Endothelial cell (in vitro differentiated cells): ENCODE measurements at places on chromosomes 4 and X.

DNA sequence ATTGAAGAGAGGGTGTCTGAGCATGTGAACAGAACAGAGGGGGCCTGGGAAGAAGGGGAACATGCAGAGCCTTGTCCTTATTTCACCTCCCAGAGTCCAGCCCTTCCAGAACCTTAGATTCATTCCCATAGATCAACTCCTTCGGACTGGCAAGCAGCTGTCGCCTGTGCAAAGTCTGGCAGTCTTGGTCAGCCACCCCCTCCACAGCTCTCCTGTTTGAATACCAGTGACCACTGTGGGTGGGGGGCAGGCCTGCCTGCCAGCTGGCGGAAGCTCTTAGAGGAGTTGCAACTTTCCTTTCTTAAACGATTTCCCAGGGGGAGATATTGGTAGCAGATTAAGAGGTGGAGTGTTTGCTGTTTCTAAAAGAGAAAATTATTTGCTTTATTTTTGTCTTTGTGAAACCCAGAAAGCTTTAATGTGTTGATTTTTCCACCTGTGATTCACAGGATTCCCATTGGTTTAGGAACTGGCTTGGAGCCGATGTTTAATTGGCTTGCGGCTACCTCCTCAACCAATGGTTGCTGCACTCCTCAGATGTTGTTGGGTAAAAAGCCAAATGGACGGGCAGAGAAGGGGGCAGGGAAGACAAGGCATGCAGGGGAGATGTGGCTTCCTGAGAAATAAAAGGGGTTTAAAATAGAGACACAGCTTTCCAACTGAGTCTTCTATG, 62.2 kb upstream of the PRPS1 start:
- DNase-seq: peak; percentile 8

- DNase-seq: no peak
Measured at GRCh38 chrX:28966331-28966730, 379.1 kb downstream of the IL1RAPL1 start.

- no peak for DNase-seq
Measured at GRCh38 chr4:35491093-35491492, 753.2 kb downstream of the ARAP2 start.

DNA sequence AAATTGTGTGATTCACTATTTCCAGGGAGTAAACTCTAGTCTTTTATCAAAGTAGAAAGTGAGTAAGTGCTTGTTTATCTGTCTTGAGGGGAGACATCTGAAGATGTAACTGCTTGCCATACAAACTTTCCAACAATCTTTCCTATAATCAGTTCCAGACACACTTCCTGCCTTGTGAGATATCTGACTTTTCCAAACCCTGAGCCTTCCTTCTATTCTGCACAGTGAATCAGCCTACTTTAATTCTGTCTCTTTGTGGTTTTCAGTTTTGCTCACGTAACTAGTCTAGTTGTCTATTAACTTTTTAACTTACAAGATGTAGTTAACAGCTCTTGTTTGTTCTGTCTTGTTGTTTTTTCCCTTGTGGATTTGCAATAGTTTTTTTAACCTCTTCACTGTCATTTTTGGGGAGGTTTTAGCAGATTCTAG, 947.8 kb downstream of the C4orf33 start:
- no peak for DNase-seq

- no peak for DNase-seq
Measured at GRCh38 chr4:102390438-102390837, 45.2 kb upstream of the SLC39A8 start.

- no peak for DNase-seq
Measured at GRCh38 chr4:65023081-65023480, 613.8 kb upstream of the TECRL start.

DNA sequence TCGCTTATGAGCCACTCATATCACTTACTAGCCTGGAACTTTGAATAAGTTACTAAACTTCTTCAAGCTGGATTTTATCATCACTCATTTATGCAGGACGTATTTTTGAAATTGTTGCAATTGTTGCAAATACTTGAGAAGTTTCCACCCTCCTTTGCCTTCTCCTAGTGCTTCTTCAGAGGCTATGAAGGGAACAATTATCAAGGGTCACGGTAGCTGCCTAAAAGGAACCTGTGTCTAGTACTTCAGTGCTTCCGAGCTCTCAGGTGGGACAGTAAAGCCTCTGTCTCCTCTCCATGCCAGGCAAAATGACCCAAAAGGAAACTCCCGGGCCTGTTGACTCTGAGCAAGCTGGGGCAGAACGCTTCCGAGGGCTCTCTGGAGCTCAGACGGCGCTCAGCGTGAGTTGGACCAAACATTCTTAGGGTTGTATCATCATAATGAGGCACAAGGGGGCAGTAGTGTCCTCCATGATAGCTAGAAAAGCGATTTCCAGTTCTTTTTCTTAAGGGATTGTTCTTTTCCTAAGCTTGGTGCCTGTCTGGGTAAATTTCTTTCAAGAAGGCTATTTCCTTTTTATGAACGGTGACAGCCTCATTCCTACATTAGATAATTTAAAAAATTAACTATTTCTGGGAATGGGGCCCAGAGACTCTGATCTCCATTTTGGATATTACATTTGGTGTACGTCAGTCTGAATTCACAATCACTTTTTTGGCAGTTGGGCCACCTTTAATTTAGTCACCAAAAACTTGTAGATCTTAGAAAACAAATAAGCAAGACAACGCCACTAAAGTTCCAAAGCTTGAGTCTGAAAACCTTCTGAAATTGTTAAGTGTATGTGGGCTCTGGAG, 73.1 kb downstream of the PACRGL start:
- peak; percentile 69 for DNase-seq

GRCh38 chr4:106996490-106996889, 39.6 kb downstream of the DKK2 start:
- no peak for DNase-seq

DNA sequence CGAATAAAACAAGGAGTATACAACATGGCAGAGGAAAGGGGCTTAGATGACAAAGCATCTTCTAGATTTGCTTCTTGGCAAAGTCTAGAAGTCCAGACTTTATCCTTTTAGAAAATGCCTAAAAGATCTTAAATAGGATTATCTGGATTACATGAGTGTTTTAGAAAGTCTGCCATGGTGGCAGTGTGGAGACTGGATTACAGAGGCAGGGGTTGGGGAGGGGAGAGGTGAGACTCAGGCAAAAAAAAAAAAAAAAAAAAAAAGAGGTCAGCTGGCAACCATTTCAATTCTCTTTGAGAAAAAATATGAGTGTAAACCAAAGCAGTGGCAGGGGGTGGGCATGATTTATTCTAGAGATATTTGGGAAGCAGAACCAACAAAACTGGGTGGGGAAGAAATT, 17.4 kb downstream of the ZNF827 start:
- DNase-seq: no peak

DNA sequence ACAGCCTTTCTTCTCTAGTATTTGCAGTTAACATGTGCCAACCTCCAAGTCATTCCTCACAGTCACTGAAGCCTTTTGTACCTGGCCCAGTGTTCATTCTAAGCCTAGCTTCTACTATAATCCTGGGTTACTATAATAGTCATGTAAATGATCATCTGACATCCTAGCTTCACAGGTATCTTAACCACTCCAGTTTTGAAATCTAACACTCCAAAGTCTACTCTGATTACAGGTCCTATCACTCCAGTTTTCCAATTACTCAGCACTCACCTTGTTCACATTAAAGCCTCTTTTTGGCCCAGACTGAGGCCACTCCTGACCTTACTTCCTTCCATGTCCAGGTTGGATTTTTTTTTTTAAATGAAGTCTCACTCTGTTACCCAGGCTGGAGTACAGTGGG, 87.6 kb upstream of the ZCCHC13 start:
- no peak for DNase-seq

GRCh38 chrX:118652717-118653116, 74.7 kb upstream of the IL13RA1 start:
- no peak for DNase-seq

- no peak for DNase-seq
Measured at GRCh38 chrX:74464722-74465121, 43.4 kb downstream of the SLC16A2 start.

- DNase-seq: no peak
Measured at GRCh38 chr4:159169404-159170302, 66.8 kb downstream of the RAPGEF2 start.

GRCh38 chrX:22365460-22365859, 92.7 kb downstream of the CBLL2 start:
- no peak for DNase-seq

GRCh38 chr4:150769248-150769647, 187.3 kb downstream of the MAB21L2 start:
- DNase-seq: no peak

- peak; percentile 2 for DNase-seq
Measured at GRCh38 chrX:41561045-41561444, 113.9 kb downstream of the NYX start.

DNA sequence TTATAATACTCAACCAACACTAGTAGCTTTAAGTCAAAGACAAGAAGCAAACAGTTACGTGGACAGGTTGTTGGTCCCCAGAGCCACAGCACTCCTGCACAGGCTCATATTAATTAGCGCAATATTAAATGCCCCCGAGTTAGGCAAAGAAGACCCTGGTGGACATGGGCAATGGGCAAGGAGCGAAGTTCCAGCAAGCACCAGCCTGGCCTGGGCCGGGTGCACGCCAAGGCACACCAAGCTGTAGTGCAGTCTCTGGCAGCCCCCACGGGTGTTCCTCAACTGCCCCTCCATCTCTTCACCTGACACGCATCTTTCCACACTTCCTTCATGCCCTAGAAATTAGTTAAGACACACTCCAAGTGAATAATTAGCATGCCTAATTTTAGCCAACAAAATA, 20.1 kb downstream of the FAT1 start:
- no peak for DNase-seq

DNA sequence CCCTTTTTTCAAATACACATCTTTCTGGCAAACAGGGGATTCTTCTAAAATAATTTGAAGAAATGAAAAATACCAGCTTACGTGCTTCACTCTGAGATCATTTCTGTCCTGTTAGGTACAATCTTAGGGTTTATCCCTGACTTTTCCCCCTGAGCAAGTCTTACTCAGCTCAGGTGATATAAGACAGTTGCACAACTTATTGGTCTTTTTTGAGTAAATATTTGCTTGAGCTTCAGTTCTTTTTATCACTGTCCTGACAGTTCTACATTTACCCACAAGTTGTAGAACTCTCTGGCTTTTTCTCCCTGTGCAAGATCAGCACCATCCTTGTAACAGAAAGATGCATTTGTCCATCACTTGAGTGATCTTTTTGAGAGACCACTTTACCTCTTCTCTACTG, 84.9 kb downstream of the MID1IP1 start:
- DNase-seq: no peak

DNA sequence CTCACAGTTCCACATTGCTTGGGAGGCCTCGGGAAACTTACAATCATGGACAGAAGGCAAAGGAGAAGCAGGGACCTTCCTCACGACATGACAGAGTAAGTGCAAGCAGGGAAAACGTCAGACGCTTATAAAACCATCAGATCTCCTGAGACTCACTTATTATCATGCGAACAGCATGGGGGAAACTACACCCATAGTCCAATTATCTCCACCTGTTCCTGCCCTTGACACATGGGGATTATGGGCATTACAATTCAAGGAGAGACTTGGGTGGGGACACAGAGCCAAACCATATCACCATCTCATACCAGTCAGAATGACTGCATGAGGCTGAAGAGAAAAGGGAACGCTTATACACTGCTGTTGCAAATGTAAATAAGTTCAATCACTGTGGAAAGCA, 1066.9 kb upstream of the PCDH7 start:
- DNase-seq: no peak

DNA sequence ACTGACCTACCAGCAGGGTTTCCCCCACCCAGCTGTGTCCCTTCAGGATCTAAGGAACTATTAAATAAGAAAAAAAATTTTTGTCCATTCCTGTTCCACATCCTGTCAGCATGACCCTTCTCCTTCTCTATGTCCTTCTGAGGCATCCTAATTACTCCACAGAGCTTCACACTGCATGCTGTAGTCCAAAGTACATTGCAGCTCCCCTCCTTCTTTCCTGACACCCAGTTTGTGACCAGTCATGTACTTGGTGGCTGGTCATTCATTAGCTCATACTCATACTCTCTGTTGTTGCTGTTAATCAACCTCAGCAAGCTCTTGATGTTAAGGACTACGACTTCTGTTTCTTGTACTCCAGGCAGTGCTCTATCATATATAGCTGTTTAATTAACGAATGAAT, 2.4 kb upstream of the EGF start:
- DNase-seq: no peak

DNA sequence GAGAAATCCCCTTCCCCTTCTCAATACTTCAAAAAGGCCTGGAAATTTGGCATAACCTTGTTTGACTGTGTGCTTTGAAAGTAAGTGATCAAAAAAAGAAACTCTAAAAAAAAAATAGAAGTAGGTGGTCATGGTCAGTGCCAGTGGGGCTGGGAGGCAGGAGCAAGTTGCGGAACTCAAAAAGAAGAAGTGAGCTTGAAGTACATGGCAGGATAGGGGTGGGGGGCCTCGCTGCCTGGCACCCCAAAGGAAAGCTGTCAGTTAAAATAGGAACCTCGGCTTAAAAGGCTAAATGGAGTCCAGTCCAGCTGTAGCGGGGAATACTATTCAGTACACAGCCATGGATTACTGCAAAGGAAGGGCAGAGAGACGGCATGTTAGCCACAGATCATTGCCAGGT, 12.2 kb upstream of the NKRF start:
- no peak for DNase-seq

DNA sequence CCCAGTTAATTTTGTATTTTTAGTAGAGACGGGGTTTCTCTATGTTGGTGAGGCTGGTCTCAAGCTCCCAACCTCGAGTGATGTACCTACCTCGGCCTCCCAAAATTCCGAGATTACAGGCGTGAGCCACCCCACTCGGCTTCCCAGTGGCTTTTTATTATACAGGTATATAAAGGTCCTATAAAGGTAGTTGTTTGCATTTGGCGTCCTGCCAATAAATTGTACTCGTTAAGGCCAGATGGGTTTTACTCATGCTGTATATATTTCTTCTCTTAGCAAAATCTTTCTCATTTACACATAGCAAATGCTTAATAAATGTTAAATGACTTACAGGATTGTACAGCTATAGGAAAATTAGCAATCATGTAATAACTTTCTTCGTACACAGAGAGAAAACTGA, 6.9 kb downstream of the SHROOM3 start:
- DNase-seq: no peak

- DNase-seq: no peak
Measured at GRCh38 chrX:136203438-136203837, 47.8 kb downstream of the MAP7D3 start.

DNA sequence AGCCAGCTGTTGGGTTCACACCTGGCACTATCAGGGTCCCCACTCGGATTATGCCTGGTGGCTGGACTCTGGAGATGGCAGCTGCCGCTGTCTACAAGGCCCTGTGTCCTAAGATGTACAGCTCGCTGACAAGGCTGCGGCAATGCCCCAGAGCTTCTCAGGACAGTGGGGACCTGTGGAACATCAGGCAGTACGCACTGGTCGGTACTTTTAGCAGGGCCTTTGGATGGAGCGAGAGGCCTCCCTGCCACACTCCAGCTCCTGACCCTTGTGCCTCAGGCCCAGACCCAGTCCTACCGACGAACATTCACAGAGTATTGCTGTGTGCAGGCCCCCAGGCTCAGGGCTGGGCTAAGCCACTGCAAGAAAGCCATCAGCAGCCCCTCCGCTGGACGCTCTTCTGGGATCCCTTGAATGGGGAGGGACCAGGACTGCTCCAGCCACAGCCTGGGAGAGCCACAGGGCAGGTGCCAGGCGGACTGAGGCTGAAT, 45.7 kb upstream of the HMX1 start:
- no peak for DNase-seq
